ENCODE measurements at places on chromosomes 12 and 14.

DNA sequence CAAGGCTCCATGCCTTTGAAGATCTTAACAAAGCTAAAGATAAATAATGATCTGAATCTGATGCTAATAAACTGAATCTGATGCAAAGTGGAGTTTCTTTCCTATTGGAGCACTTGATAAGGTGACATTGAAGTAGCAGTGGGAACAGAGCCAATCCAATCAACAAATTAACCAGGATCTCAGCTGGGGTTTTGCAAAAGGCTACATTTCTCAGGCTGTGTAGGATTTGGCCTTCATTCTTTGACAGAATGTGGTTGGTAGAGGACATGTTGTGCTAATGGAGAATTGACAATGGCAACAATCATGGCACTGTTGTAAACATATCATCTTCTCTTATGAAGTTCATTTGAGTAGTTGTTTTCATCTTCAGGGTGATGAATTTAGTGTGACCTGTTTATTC lies 164.9 kb downstream of the CCDC91 start:
- DNase-seq: no peak

GRCh38 chr14:105388110-105388951 lies 10.0 kb upstream of the TEX22 start:
- DNase-seq: no peak

DNA sequence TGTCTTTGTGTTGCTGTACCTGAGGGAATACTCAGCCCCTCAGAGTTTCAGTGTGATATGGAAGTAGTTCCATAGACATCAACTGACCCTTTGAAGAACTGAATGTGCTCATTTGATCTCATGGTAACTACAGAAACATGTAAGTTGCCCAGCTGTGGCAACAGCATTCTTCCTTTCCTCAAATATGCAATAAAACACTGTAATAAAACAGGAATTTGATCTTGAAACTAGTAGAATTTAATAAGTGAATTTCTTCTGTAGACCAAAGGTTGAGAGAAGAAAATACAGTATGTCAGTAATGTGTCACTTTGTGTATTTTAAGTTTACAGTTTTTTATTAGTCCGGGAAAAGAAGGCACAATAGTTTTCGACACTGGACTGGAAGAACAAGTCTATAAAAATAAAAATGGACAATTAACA lies 31.9 kb downstream of the KCTD10 start:
- no peak for DNase-seq

GRCh38 chr12:12201274-12201758 lies 65.5 kb downstream of the LRP6 start:
- peak; percentile 81 for DNase-seq

GRCh38 chr14:44010595-44010994 lies 496.5 kb downstream of the FSCB start:
- no peak for DNase-seq

DNA sequence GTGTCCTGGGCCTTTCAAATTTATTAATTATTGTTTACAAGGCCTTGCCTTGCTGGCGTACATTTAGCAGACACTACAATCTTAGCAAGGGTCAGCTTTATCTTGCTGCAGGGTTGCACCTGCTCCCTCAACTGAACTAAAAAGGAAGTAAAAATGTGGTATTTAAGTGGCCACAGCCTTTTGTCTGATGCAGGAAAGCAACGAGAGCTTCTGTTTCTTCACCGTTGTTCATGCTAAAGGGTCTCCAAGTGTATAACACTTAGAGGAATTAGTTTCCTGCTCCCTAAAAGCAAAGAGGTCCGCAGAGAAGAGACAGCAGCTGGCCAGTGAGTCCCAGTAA lies 62.8 kb upstream of the EGLN3 start:
- DNase-seq: no peak
